Activated T-helper 17 cell treated with anti-CD3 and anti-CD28 coated beads, Interleukin-2, amount 50 U/mL, for 72 hours (primary cell): ENCODE measurements at places on chromosomes 2 and 18. TPM values are rescaled to one million over a fixed set of nuclear protein-coding genes. Genes with fewer than 3 reads are reported as not detected.

- no peak for ATAC-seq
Observed at GRCh38 chr2:38712871-38713270, 38.3 kb downstream of the SRSF7 start.

- no peak for ATAC-seq
Observed at GRCh38 chr18:42340423-42341009, 385.5 kb downstream of the PIK3C3 start.

MARCO gene
- not detected for total RNA-seq

KCNG2 gene
- total RNA-seq: not detected

GRCh38 chr2:166960702-166961270 is 72.5 kb downstream of the XIRP2 start:
- ATAC-seq: no peak

XPO1 gene
- 176 TPM for total RNA-seq

GNLY gene
- total RNA-seq: 32.4 TPM

UGT1A1 gene
- total RNA-seq: not detected

- no peak for ATAC-seq
Observed at GRCh38 chr2:35035883-35036282, 1319.7 kb upstream of the CRIM1 start.

DNA sequence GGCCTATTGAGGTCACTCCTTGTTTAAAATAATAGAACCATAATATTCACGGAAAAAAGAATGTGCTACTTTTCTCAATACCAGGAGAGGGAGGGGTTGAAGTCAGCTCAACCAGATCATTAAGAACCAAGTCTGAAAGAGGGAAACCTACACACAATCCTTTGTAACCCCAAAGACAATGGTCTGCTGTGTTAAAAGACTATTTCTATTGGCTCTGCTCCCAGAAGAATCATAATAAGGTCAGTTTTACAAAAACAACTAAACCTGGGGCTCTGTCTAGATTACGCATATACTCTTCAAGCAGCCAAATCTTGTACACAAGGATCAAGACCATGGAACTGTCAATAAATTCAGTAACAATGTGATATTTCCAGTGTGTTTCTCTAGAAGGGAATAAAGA is 177.2 kb upstream of the CRIM1 start:
- ATAC-seq: no peak

DNA sequence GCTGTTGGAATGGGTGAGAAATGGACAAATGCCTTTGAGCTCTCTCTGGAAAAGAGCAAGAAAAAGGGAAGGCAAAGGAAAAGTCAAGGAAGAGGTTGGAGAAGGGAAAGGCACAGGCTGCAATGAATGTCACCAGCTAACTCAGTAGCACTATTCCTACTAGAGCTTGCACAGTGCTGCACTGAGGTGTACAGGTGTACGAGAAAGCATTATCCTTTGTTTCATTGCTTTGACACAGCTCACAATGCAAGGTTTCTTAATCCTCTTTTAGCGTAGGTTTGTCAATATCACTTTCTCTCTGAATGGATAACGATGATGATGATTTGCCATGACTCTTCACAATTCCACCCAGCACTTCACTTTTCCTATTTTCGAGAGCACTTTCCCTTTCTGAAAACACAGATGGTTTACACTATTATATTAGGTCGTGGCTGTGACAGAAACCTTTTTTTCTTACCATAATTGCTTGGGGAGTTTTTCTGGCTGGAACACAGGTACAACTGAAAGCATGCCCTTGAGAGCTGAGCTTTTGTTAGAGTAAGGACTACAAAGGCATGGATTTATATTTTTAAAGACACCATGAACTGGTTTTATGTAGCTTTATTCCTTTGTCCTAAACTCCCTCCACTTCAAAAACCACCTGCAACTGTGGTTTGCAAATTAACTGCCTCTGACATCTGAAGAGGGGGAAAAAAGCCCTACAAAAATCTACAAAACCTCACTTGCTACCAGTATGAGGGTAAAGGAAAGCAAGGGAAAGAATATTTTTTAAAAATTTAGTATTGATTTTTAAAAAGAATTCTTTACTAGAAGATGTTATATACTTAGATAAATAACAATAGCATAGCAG is 265.5 kb downstream of the TGIF1 start:
- no peak for ATAC-seq

TMEM163 gene
- total RNA-seq: 0.26 TPM

DNA sequence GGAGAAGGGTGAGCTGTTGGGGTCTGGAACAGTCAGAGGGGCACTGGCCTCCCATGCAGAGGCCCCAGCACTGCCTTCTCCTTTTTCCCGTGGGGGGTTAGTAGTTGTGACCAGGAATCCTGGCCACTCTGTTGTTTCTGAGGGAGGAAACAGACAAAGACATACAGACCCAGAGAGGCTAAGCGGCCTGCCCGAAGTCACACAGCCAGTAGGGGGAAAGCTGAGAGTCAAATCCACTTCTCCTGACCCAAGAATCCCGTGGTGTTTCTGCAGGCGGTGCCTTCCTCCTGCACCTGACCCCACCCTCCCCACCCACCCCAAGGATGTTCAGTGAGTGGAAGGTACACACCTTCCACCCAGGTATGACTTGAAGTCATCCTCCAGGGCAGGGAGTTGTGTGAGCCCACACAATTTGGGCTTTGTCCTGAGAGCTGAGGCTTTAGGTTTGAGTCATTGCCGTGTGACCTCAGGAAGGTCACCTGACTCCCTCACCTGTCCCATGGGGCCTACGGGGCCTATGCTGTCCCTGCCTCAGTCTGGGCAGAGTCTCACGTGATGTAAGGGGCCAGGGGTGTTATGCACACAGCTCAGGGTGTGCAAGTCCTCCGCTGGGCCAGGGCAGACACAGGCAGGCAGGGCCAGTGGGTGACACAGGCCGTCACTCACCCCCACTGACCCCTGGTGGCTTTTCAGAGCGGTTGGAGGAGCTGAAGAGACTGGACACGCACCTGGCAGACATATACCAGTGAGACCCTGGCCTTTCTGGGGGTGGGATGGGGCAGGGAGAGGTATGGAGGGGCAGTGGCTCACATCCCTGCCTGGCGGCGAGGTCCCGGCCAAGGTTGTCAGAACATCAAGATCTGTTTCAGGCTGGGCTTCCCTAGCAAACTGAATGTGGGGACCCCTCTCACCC is 5.0 kb downstream of the NT5DC4 start:
- no peak for ATAC-seq

GRCh38 chr2:28895189-28895893 is 874 bp downstream of the WDR43 start:
- peak; percentile 46 for ATAC-seq

DNA sequence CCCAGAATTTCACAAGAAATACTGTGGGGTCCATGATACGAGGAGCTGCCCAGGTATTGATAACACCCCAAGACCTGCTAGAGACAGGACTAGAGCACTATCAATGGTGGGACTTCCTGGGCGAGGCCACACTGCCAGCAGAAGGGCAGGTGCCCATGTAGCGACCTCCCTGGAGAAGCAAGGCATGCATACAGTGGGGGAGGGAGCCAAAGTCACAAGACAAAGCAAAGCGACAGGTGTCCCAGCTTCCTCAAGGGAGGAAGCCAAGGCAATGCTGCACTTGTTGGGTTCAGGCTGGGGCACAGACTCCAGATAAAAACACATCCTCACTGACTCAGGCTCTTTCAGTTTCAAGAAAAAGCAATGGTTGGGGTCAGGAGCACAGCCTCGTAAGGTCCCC is 7.5 kb downstream of the CD207 start:
- no peak for ATAC-seq

TUBA4B gene
- total RNA-seq: not detected

DNA sequence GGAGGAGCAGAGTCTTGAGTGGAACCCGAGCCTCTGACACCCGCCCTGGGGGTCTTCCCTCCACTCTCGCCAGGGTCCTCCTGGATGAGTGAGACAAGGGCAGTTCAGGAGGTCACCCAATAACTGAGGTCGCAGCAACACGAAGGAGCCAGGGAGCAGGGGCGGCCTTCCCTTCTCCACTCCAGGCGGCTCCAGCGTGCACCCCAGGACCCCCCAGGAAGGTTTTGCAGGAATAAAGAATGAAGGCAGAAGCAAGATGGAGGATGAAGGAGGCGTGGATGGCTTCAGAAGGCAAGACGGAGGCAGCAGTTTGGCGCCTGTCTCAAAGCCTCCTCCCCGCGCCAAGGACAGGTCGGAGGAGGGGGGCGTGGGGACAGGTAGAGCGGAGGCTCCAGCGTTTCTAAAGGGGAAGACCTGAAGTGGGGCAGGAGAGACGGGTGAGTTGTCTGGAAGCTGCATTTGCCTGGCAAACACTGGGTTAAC is 579 bp upstream of the ITM2C start:
- ATAC-seq: peak; percentile 4

AKAIN1 gene
- total RNA-seq: not detected

DNA sequence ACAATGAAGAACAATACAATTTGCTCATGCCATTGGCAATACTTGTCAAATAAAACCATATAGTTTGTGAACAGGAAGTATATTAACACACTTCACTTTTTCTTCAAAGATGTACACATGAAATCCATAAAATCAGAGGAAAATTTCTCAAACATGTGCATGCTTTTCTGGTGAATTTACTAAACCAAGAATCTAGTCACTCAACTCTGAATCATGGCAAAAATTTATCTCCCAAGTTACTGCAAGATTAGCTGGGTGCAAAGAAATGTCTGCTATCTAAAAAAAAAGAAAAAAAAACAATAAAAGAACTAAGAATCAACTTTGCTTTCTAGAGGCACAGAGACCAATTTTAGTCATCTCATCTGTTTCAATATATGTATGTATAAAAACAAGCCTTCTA is 419.2 kb downstream of the NR4A2 start:
- no peak for ATAC-seq

DNA sequence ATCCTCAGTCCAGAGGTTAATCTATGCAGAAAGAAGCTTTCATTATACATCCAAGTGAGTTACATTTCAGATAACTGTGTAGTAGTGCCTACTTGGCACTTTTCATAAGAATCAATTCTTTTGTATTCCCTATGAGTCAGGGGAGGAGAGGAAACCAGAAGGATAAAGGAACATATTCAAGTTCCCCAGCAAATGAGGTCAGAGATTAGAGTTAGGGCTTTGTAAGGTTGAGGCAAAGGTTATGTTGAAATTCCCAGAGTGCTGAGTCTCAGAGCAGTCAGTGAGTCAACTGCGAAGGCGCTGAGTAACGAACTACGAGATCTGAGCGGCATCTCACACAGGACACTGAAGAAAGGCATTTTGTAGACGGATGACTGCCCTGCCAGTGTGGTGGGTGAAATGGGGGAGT is 25.1 kb upstream of the ME2 start:
- ATAC-seq: no peak

SCN7A gene
- not detected for total RNA-seq

ALPG gene
- not detected for total RNA-seq

DNA sequence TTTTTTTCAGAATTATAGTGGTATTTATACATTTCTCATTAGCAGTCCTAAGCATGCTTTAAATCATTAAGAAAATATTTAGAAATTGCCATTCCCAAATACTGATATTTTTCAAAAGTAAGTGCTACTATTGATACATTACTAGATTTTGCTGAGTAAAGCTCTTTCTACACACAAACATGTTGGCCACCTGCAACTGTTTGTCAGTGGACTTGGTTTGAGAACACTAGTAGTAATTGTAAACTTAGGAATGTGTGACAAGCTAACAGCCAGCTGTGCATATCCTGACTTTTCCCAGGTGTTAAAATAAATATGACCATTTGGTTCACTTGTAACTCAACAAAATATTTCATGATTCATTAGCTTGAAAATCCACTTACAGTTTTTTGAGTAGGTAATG is 103.1 kb downstream of the MSTN start:
- no peak for ATAC-seq

FOXI3 gene
- not detected for total RNA-seq

NR4A2 gene
- total RNA-seq: 1.9 TPM

NCKAP5 gene
- not detected for total RNA-seq

- ATAC-seq: no peak
Observed at GRCh38 chr18:79062806-79063205, 6.4 kb upstream of the ATP9B start.
